Tongue (tissue), 3 donors: ENCODE measurements at places on chromosomes 1 and 21.

DNA sequence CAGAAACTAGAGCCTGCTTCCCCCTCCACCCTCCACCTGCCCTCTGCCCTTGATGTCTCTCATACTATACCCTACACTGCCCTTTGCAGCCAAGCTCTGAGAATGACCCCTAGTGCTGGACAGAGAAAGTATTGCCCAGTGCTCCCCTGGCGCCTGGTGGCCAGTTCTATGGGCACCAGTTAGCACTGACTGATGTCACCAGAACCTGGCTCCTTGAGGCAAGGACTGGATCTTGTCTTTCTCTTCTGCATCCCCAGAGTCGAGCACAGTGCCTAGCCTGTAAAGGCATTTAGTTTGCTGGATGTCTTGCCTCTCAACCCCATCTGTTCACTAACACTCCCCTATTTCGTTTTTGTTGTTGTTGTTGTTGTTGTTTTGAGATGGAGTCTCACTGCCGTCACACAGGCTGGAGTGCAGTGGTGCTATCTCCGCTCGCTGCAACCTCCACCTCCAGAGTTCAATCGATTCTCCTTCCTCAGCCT is 5.9 kb downstream of the PHLDA3 start:
- no peak for DNase-seq

GRCh38 chr1:75097654-75098053 is 36.5 kb upstream of the LHX8 start:
- DNase-seq: peak; percentile 63

DNA sequence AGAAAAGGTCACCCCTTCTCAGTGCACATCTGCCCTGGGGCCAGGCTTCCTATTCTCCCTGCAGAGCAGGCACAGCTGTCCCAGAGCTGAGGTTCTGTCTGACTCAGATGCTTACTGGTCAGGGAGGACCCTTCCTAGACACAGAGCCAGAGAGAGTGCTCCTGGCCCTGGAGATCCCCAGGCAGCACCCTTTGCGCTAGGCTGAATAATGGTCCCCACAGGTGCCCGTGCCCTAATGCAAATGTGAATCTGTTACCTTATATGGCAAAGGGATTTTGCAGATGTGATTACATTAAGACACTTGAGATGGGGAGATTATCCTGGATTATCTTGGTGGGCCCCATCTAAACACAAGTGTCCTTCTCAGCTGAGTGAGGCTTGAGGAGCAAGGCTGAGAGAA is 2.6 kb upstream of the TNNI1 start:
- DNase-seq: no peak

DNA sequence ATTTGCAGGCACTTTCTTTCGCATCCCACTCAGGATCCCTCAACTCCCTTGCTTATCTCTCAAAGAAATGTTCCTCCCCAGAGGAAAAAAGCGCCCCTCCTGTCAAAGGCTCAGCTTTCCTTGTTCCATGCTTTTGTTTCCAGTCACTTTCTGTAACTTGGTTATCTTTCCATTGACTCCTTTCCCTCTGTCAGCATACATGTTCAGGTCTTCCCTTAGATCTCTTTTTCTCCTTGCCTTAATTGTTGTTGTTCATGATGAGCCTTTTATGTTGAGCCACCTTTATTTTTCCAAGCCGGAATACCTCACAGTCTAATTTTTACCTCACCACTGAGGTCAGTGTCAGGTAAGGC is 46.5 kb upstream of the PODN start:
- no peak for DNase-seq

- no peak for DNase-seq
These were observed 54.8 kb downstream of the OSBPL9 start for GRCh38 chr1:51671527-51672325.

GRCh38 chr1:36888811-36889477 is 145.4 kb downstream of the GRIK3 start:
- no peak for DNase-seq

DNA sequence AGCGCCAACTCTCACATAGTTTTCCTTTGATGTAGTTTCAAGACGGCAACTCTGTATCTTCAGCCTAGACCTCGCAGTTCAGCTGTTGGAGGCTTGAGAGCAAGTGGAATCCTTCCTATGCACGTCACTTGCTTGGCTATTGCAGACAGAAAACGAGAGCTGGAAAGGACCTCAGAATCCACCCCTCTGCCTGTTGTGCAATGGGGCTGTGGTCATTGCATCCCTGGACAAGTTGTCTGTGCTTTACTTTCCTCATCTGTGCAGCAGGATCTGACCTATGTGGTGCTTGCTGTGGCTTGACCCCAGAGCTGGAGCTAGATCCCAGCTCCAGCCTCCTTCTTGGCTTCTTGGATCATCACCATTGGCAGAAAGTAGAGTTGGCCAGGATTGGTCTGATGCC is 50.0 kb upstream of the IGSF21 start:
- peak; percentile 5 for DNase-seq

GRCh38 chr1:211581526-211581925 is 2.6 kb upstream of the SLC30A1 start:
- peak; percentile 10 for DNase-seq

- peak; percentile 25 for DNase-seq
These were observed 650 bp downstream of the PCNX2 start for GRCh38 chr1:233294913-233295236.

GRCh38 chr1:58724483-58724882 is 24.6 kb upstream of the MYSM1 start:
- DNase-seq: no peak

GRCh38 chr1:21666576-21667320 is 2.4 kb downstream of the RAP1GAP start:
- DNase-seq: no peak

GRCh38 chr1:7107109-7107830 is 322.0 kb downstream of the CAMTA1 start:
- DNase-seq: no peak

GRCh38 chr1:35762141-35762540 is 7.6 kb downstream of the CLSPN start:
- no peak for DNase-seq

DNA sequence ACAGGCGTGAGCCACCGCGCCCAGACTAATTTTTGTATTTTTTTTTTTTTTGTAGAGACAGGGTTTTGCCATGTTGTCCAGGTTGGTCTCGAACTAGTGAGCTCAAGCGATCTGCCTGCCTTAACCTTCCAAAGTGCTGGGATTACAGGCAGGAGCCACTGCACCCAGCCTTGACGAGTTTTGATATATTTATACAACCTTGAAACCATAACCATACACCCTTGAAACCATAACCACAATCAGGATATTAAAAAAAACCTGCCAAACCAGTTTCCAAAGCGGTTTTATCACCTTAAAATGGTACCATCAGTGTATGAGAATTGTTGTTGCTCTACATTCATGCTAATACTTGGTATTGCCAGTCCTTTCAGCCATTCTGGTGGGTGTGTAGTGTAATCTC is 3.7 kb upstream of the PHACTR4 start:
- no peak for DNase-seq

DNA sequence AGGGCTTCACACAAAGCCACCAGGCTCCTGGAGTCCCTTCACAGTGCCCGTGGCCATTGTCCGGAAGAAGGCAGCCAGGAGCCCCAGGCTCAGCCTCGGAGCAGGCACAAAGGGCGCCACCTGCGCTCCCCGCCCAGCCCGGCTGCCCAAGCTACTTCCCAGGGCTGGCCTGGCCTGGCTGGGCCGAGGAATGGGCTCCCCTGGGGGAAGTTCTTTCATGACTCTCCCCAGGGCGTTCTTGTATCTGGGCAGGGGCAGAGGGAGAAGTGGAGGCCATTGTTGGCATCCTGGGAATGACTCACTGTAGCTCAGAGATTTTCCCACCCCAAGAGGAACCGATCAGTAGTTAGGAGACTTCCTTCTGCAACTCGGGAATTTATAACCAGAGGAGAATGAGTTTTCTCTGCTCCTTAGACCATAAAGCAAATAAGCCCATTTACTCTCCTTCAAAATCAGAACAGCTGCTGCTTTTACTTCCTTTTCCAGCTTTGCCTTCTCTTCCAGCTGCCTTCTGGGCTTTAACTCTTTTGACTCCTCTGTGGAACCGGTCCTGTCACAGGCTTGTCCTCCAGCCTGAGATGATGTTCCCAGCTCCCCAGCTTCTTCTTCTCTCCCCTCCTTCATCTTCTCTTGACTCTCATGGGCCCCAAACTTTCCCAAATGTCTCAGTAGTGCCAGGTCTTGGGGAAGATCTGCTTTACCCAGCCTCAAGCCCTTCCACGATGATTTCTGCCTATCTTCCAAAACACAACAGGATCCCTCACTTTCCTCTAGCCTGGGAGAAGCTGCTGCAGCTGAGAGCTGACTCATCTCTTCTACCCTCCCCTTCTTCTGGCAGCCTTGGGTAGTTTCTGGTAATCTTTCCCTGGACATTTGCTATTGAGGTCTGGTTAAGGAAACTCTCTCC is 118.7 kb upstream of the CD34 start:
- DNase-seq: peak; percentile 90

- DNase-seq: no peak
These were observed 25.0 kb downstream of the SLC37A1 start for GRCh38 chr21:42538479-42539275.

GRCh38 chr1:61520401-61520800 is 204.5 kb downstream of the TM2D1 start:
- no peak for DNase-seq

GRCh38 chr1:234941321-234942011 is 187.2 kb downstream of the TOMM20 start:
- DNase-seq: no peak

DNA sequence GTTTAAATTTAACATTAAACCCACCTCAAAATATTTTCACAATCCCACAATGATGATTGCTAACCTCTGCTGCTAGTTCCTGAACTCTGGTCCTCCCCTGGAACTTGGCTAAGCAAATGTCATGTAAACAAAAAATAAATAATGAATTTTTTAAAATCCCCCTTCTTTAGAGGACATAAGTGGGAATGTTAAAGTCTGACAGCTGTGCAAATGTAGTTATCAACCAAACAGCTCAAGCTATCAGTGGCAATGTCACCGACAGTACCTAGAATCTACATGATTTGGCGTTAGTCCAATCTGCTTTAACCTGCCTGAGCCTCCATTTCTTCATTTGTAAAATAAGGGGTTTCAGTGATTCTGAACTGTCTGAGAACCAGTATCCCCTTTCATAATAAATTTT is 67.7 kb downstream of the GDAP2 start:
- DNase-seq: no peak
